Inflammatory macrophage treated with lipopolysaccharide for 4 hours (primary cell): ENCODE measurements at places on chromosomes 12 and 14.

- DNase-seq: no peak
Measured at GRCh38 chr12:6759741-6760140, 6.4 kb upstream of the PTMS start.

- no peak for DNase-seq
Measured at GRCh38 chr14:23380197-23380914, 3.5 kb downstream of the CMTM5 start.

GRCh38 chr12:6851153-6851920 is at the start of gene CDCA3:
Gene CDCA3, minus strand, starts transcription at chr12:6851286. Its CDS starts 334 bp downstream, at chr12:6850952.
- DNase-seq: peak; percentile 99

DNA sequence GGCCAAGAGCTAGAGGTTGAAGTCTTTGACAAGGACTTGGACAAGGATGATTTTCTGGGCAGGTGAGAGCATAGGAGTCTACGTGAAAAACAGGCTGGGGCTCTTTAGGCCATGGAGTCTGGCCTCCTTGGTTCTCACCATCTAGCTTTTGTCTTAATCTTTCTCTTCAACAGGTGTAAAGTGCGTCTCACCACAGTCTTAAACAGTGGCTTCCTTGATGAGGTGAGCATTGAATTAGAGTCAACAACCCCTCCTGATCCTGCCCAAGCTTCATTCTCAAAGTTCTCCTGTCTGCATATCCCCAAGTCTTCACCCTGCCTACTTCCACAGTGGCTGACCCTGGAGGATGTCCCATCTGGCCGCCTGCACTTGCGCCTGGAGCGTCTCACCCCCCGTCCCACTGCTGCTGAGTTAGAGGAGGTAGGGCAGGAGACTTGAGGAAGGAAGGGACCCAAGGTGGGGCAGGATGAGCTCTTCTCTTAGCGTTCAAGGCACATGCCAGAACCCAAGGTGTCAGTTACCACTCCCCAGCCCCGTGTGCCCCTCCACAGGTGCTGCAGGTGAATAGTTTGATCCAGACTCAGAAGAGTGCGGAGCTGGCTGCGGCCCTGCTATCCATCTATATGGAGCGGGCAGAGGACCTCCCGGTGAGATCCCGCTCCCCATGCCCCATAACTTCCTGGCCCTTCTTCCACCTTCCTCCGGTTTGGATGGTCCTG is 9.9 kb downstream of the ESYT1 start:
- DNase-seq: no peak

GRCh38 chr12:24522736-24523135 is 426.2 kb downstream of the BCAT1 start:
- peak; percentile 63 for DNase-seq

DNA sequence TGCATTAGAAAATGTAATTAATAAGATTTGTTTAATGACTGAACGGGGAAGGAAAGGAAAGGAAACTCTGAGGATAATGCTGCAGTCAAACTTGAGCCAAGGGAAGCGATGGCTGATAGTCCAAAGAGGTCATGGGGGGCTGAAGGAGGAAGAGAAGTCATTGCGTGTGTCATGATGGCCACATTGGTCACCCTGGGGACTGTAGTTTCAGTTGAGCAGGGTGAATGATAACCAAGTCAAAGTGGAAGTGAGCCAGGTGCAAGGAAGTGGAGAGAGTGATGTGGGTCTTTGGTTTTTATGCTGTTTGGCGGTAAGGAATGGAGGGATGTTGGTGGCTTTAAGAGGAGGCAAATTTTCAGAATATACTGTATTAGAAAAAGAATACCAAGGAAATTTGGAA is 21.6 kb downstream of the C12orf75 start:
- DNase-seq: no peak

DNA sequence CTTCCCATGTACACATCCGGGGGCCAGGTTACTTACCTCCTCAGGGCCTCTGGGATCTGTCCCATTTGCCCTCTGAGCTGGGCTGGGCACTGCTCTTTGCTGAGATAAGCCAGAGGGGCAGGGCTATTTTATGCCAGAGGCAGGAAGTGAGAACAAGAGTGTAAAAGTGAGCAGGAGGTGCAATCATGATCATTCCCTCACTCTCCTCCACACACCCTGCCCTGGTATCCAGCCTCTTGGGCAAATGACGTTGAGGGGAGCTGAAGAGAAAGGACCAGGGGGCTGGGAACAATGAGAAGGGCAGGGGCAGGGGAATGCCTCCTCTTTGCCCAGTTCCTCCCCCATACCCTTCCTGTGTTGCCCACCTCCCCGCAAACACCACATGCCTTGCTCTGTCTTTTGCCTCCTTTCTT is 4.2 kb downstream of the LPAR5 start:
- DNase-seq: no peak

GRCh38 chr12:52258335-52258901 is 16.0 kb upstream of the KRT86 start:
- no peak for DNase-seq

GRCh38 chr12:47704719-47705118 is 1.1 kb downstream of the RPAP3 start:
- no peak for DNase-seq

GRCh38 chr14:102317564-102318248 is 1.8 kb upstream of the ZNF839 start:
- DNase-seq: peak; percentile 26

- DNase-seq: peak; percentile 2
Measured at GRCh38 chr14:88868558-88869159, 44.2 kb downstream of the TTC8 start.

DNA sequence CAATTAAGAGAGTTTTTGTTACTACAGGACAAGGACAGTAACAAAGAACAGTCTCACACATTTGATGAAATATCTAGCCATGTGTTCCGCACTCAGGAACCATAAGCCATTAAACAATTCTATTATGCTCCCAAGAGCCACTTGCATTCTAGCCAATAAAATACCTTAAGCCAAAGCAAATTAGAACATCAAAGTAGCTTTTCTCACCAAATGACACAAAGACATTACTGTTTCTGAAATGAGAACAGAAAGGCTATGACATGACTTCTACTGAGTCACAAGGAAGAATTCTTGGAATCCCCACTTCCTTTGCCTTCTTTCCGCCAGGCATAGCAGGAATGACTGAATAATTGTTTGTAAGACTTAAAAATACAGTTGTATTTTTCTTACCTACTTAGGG is 445.8 kb downstream of the ATP23 start:
- DNase-seq: no peak

- DNase-seq: no peak
Measured at GRCh38 chr14:21063479-21063878, 5.9 kb downstream of the RNASE8 start.

DNA sequence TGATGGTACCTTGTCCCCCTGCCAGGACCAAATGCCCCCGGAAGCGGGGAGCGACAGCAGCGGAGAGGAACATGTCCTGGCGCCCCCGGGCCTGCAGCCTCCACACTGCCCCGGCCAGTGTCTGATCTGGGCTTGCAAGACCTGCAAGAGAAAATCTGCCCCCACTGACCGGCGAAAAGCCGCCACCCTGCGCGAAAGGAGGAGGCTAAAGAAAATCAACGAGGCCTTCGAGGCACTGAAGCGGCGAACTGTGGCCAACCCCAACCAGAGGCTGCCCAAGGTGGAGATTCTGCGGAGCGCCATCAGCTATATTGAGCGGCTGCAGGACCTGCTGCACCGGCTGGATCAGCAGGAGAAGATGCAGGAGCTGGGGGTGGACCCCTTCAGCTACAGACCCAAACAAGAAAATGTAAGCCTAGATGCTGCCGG is 410 bp downstream of the MYF6 start:
- no peak for DNase-seq

DNA sequence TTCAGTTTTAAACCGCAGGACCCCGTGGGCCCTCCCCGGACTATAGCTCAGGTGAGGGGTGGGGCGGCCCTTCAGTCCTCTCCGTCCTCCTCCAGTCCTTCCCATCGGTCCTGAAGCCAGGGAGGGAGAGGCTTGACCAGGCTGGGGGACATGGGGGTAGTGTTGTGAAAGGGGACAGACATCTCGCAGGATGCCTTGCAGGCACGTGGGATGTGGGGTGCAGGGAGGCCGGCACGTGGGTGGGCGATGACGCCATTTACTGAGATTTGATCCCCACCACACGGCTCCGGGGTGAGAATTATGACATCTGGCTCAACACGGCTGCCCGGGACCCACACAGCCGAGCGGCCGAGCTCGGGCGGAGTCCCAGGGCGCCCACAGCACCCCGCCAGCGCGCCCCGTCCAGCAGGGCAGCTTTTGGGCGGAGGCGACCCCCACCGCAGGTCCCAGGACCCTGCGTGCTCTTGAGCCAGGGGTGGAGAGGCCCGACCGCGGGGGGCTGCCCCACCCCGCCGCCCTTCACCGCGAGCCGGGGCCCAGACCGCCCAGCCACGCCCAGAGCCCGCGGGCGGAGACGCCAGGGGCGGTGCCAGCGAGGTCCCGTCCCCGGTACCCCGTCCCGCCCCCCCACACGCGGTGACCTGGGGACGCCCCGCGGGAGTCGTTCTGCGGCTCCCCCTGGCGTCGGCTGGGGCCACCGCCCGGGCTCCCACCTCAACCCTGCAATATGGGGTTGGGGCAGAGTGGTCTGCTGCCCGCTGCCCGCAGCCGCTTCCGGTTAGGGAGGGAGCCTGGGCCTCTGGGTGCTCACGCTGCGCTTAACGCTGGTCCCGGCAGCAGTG is 3.3 kb upstream of the EXOC3L4 start:
- DNase-seq: peak; percentile 67

- DNase-seq: no peak
Measured at GRCh38 chr14:46985529-46986380, 334.2 kb upstream of the RPL10L start.

GRCh38 chr12:108348842-108349241 is 9.7 kb upstream of the CMKLR1 start:
- no peak for DNase-seq

DNA sequence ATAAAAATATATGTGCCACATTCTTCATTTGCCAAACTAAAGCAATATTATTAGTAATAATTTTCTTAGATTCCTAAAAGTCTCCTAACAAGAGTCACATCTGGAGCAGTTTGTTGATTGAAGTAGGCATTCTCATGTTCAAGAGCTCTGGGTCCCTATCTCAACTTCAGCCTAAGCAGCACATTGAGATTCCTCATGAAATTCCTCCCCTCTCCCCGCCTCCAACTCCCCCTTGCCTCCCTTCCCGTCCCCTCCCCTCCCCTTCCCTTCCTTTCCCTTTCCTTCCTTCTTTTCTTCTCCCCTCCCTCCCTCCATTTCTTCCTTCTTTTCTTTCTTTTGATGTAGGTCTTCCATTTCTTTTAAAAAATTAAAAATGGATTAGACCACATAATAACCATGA is 48.7 kb upstream of the NAV3 start:
- no peak for DNase-seq

DNA sequence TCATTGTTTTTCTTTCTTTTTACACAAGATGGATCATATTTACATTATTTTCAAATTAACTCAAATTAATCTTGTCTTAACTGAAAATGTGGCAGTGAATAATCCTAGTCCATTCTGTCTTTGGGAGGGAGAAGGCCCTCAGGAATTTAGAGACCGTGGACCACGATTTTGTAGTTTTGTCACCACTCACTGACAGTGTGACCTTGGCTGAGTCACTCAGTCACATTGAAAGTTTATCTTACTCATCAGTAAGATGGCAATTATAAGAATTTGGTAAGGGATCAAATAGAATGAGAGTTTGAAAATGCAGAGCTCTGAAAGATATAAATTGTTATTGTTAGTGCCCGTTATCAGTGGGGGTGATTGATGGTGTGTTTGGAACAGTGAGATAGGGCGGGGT is 16.4 kb downstream of the FOXJ2 start:
- peak; percentile 45 for DNase-seq

DNA sequence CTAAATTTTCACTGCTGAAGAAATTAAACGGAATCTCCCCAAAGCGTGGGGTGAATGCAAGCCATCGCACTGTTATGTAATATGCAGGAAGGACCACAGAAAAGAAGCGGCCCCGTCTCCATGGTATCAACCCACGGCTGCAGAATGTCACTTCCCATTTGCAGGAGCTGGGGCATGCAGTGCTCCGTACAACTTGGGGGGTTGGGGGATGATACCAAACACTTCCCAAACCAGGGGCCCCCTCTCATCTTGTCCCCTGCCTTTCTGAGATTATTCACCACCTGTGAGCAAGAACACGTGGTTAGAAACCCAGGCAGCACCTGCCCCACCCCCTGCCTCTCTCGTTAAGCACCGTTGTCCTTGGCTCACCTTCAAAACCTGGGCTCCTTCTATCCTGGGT is 505.1 kb upstream of the TMEM132C start:
- peak; percentile 77 for DNase-seq

- DNase-seq: no peak
Measured at GRCh38 chr12:2172491-2173214, 119.9 kb downstream of the CACNA1C start.

DNA sequence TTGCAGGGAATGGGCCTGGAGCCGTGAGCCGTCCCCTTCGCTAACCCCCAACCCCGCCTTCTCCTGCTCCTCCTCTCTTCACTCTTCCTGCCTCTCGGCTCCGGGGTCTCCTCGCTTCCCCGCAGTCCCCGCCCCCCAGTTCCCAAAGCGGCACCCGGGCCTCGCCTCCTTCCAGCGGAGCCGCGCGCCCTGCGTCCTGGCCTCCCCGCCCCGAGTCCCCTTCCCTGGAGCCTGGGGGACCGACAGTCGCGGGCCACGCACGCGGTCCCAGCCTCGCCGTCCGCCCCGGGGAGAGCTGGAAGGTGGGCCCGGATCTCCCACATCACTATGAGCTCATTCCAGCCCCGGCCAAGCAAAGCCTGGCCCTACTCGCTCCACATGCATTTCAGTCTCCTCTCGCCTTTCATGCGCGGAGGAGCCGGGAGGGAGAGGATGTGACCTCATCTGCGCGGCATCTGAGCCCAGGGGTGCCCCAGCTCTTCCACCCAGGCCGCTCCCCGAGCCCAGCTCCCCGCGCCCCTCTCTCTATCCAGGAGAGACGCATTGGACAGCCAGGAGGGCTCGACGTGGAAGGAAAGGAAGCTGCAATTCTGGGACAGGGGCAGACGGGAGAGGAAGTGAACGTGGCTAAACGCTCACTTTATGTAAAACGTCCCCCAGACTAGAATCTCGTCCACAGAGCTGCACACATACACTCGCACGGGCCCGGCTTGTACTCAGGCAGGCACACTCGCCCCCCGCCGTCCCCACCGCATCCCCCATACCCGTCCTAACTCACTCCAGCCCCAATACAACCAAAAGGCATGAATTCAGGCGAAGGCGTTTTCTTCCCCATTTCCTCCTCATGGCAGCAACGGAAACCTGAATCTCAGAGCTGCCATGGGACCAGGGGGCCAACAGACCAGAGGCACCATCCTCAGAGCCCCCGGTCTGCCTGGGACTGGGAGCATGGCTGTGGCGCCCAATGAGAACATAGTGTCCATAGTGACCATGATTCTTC is 108.7 kb upstream of the CCND2 start:
- DNase-seq: peak; percentile 39

- no peak for DNase-seq
Measured at GRCh38 chr12:19018302-19018970, 111.1 kb upstream of the PLEKHA5 start.
